Caudate nucleus (tissue), 63 donors: ENCODE measurements at places on chromosomes 16 and 17.

GRCh38 chr16:64657316-64658011 lies 464.4 kb downstream of the CDH11 start:
- DNase-seq: no peak

- no peak for DNase-seq
Measured at GRCh38 chr17:58702045-58702476, 9.7 kb downstream of the RAD51C start.

- DNase-seq: no peak
Measured at GRCh38 chr16:61579195-61579594, 457.0 kb downstream of the CDH8 start.

- DNase-seq: peak; percentile 80
Measured at GRCh38 chr16:67910158-67910557, 17.1 kb downstream of the PSKH1 start.

- no peak for DNase-seq
Measured at GRCh38 chr17:31397256-31397939, 5.9 kb downstream of the RAB11FIP4 start.

DNA sequence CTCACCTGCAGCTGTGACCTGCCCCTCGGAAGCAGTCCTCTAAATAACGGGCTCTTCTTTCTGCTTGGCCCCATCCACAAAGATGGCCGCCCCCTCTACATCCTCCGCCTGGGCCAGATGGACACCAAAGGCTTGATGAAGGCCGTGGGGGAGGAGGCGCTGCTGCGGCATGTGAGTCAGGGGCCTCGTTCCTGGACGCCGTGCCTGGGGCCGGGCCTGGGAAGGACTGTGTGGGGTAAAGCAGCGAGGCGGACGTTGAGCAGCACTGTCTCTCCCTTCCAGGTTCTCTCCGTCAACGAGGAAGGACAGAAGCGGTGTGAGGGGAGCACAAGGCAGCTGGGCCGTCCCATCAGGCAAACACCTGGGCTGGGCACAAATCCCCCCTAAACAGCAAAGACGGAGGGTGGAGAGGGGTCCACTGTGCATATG lies 33.1 kb downstream of the NAGPA start:
- DNase-seq: no peak

GRCh38 chr17:45277216-45277849 lies 15.4 kb upstream of the SPATA32 start:
- peak; percentile 55 for DNase-seq

DNA sequence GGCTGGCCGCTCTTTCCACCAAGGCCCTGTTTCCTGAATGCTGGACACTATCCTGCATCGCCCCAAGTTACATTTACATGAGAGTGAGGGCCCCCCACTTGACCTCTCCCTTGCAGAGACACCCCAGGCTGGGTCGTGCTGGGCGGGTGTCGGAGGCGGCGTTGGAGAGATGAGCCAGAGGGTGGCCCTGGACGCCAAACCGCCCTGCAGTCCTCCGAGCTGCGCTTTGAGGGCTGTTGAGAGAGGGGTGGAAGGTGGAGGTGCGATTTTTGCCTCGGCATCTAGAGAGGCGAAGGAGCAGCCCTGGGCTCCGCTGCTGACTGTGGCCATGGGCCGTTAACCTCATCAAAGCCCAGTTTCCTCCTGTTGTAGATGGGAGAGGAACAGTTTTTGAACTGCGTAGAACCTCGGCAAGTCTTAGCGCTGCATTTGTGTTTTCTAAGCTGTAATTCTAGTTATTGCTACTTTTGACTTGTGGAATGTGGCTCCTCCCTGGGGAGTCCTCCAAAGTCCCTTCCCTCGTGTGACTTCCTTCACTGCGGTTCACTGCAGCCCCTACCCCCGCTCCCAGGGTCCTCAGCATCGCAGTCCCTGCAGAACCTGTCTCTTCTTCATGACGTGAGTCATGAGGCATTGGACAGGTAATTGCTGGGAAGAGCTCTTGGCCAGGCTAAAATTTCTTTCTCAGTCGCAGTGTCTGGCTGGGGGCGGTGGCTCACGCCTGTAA lies 986 bp upstream of the ELOB start:
- peak; percentile 62 for DNase-seq

DNA sequence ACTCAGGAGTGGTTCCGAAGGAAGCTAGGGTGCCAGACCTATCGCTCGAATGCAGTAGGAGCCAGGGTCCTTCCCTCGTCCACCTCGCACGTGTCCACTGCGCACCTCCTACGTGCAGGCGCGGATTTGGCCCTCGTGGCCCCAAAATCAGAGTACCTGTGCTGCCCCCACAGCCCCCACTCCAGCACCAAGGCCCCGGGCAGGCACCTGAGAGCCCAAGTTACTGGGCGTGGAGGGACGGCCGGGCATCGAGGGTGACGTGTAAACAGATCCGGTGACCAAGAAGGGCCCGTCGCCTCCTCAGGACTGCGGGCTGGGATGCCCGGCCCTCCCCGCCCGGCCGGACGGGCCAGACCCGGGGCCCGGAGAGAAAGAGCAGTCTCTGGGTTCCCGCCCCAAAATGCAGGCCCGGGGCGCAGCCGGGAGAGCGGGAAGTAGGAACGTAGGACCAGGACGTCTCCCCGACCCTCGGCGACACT lies 492 bp downstream of the SLC25A39 start:
- DNase-seq: no peak

DNA sequence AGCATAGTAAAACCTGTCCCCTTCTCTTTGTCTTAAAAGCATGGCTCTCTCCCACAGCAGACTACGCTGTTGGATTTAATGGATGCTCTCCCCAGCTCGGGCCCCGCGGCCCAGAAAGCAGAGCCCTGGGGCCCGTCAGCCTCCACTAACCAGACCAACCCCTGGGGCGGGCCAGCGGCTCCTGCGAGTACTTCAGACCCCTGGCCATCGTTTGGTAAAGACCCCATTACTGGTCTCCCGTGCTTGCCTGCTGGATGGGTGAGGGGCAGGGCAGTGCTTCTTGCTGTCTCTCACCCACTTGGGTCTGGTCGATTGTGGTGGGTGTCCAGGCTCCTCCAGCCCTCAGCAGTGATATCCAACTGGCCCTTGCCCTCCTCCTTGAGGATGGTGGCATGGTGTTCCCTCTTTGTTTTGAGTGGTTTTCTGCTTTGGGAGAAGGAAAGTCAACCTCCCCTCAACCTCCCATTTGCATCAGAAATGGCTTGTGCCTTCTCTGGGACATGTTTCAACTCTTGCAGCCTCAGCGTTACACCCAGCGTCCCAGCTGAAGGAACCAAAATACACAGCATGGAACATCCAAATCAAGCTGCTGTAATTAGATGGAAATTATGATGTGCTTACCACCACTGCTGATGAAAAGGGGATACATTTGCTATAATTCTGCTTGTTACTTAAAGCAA lies 49.3 kb downstream of the B9D1 start:
- no peak for DNase-seq

- no peak for DNase-seq
Measured at GRCh38 chr16:22418826-22419225, 44.4 kb upstream of the CDR2 start.

DNA sequence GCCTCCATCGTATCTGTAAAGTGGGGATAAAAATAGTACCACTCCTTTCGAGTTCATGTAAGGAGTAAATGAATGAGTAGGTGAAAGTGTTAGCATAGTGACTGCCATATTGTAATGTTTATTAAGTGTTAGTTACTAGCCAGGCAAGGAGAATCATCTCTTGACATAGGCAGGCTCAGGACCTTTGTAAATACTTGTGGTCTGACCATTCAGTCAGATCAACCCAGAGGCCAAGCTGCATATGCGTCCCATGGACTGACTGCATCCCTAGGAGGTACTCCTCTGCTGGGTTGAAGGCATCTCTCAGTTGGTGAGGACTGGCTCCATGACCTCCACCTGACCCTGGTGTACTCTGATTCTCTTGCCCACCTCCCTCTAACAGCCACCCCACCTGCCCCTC lies 40.5 kb upstream of the CDRT4 start:
- no peak for DNase-seq

DNA sequence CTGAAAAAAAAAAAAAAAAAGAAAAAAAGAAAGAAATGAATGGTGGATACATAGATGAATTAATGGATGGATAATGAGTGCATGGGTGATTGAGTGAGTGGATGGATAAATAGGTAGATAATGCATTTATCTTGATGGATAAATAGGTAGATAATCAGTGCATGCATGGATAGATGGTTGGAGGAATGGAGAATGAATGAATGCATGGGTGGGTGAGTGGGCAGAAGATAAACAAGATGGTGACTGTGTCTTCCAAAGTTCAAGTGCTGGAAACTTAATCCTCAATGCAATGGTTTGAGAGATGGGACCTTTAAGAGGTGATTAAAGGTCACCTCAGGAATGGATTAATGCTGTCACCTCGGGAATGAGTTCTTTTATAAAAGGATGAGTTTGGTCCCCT lies 6.8 kb upstream of the RNF112 start:
- DNase-seq: no peak

DNA sequence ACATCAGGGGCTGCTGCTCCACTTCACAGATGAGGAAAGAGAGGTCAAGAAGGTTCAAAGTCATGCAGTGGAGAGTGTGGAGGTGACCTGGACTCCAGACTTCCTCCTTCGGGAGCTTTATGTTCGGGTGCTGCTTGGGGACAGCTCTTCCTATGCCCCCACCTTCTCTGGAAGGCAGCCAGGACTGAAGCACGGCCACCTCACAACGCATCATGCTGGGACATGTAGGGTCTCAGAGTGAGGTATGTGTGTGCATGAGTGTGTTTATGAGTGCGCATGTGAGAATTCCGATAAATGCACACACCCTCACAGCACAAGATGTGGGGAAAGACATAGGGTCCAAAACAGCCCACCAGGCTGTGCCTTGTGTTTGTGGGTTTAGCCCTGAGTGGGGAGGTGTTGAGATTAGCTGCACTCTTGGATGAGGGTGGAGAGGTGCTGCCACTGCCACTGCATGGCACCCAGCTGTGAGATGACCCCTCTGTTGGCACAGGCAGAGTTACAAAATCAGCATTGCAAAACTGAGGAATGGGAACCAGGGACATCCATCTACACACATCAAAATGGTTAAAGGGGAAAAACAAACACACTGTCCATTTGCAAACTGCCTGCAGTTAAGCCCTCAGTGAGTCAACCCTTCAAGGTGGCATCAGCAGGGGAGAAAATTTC lies 367.4 kb downstream of the SEC14L1 start:
- no peak for DNase-seq

GRCh38 chr16:85403693-85404092 lies 209.4 kb upstream of the GSE1 start:
- no peak for DNase-seq

- DNase-seq: no peak
Measured at GRCh38 chr16:2835638-2836493, 5.8 kb downstream of the ZG16B start.

DNA sequence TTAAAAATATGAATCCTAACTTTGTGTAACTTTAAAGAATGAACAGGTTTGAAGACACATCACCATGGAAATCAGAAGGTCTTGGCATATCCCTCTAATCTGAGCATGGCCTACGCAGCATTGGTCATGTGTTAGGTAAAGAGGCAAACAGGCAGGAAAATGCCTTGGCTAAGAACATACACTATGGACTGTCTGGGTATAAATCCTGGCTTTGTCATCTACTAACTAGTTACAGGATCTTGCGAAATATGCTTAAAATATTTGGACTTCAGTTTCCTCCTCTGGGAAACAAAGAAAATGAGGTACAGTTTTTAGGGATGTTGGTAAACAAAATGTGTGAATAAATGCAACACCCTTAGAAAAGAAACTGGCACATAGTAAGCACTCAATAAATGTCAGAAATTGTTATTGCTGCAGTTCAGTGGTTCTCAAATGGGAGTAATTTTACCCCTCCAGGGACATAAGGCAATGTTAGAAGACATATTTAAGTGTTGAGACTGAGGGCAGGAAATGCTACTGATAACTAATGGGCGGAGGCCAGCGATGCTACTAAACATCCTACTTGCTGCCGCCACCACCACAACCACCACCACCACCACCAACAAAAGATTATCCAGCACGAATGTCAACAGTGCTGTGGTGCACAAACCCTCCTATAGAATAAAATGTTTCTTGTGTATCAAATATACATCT lies 770.8 kb upstream of the SOX9 start:
- DNase-seq: no peak

- no peak for DNase-seq
Measured at GRCh38 chr17:1000597-1001461, 3.9 kb downstream of the TIMM22 start.

- DNase-seq: no peak
Measured at GRCh38 chr17:44170499-44171201, at the start of gene ASB16. Gene ASB16, plus strand, starts transcription at chr17:44170704. Its CDS starts 86 bp downstream, at chr17:44170790.

DNA sequence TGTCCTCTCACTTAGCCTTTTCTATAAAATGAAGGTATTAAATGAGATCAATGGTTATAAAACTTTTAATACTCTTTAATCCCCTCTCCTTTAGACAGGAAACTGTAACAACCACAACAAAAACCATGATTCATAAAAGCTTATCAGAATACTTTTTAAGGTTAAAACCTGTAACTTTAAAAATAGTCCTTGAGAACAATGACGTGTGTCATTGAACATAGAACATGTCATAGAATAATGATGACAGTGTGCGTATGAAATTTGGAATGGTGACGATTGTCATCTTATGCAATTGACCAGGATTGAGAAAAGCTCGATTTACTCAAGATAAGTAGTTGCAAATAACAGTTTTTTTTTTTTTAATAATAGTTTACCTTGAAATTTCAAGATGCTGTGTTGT lies 94.1 kb downstream of the PLCG2 start:
- DNase-seq: no peak

DNA sequence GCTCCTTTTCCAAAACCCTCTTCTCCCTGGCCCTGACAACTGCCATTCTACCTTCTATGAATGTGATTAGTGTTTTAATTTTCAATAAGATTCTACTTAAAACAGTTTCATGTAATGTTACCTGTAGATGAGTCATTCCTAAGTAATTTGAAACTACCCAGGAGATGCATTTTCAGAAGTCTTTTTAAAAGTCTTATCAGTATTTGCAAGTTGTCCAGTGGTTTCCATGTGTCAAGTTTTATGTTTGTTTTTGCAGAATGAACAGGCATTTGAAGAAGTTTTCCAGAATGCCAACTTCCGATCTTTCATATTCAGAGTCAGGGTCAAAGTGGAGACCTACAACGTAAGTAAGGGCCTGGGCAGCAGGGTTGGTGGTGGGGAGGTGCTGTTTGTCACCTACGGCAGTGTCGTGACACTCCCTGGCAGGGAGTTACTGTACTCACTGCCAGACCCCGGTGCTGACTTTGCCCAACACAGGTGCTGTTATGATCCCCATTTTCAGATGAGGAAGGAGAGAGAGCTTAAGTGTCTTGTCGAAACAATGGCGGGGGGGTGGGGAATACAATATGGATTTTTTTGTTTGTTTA lies 65.0 kb downstream of the RPA1 start:
- no peak for DNase-seq

DNA sequence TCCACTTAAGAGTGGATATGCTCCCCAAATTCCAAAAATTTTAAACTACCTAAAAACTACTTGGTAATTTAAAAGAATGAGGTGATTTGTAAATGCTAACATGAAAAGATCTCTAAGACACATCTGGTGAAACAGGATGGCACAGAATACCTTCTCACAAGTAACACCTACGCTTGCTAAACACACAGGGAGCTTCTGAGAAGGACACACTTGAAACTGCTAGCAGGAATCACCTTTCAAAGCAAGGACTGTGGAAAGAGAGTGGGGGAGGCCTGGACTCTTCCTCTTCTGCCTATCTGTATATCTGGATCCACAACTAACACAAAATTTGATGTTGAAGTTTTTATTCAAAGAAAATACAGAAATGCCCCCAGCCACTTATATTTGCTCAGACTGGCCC lies 52.4 kb downstream of the CYTH1 start:
- DNase-seq: no peak
